ENCODE measurements at places on chromosomes 12 and 14.

- no peak for DNase-seq
These were observed 26.3 kb downstream of the LDHB start for GRCh38 chr12:21631367-21631766.

DNA sequence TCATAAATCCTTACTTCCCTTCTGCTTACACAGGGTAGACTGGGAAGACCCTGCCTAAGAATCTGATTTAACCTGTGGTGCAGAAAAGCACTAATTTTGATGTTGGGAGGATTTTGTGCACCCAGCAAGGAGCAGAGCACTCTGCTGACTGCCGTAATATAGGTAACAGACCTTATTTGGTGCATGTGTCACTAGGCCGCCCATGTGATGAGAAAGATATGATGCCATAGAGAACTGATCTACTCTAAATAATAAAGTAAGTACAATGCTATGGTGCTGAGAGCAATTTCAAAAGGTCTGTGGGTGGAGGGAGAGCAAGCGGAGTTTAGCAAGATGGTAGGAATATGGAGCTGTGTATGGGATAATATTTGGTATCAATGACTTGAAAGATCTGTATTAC, 1663.6 kb upstream of the SEL1L start:
- no peak for DNase-seq

GRCh38 chr12:106141452-106141851, 2.7 kb upstream of the NUAK1 start:
- no peak for DNase-seq

- DNase-seq: peak; percentile 47
These were observed 3.8 kb downstream of the TXNRD1 start for GRCh38 chr12:104219361-104219892.

- no peak for DNase-seq
These were observed 5.4 kb downstream of the VWF start for GRCh38 chr12:6118891-6119568.

DNA sequence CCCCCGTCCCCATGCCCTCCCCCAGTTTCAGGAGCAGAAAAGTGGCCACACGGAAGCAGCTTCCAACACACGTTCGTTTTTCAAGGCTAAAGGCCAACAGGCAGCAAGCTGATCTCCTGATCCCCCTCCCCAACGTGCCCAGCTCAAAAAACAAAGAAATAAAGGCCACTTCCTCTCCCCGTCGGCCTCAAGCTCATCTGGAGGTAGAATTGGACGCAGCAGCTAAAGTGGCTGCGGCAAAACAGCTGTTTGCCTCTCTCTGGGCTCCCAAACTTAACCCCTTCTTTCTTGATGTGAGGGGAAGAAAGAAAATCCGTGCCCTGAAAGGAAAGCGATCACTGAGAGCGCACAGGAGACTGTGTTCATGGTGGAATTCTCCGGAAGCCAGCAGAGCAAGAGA, 66.3 kb downstream of the SCARB1 start:
- DNase-seq: no peak

- DNase-seq: no peak
These were observed 840.1 kb downstream of the TRHDE start for GRCh38 chr12:73112035-73112816.

- DNase-seq: no peak
These were observed 99.4 kb downstream of the ETV6 start for GRCh38 chr12:11748903-11749302.

DNA sequence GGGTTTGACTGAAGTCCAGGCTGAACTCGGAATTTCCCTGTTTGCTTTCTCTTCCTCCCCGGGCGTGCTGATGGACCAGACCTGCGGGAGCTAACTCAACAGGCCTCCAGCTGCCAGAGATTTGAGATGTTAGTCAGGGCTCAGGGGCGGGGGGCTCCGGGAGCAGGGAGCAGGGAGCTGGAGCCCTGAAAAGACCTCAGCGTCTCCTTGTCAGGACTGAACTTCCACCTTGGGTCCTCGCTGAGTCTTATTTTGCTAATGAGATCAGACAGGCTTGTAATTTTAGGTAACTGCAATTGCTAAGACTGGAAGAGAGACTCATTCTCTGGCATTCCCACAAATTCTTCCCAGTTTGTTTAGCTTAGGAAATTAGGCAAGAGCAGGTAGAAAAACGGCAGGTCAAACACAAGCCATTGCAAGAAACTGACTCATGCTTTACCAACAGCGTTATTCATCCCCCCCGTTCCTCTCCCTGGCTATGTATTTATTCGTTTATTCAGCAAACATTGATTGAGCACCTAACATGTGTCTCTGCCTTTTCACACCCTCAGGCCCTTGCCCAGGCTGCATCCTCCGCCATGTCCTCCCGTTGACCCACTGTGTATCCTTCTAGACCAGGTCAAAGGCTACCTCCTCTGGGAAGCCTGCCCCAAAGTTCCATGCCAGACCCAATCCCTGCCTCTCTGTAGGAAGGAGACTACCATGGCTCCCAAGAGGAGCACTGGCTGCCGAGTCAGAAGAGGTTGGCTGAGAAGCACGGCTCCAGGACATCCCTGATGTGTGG, 80.4 kb upstream of the DIO3 start:
- no peak for DNase-seq

DNA sequence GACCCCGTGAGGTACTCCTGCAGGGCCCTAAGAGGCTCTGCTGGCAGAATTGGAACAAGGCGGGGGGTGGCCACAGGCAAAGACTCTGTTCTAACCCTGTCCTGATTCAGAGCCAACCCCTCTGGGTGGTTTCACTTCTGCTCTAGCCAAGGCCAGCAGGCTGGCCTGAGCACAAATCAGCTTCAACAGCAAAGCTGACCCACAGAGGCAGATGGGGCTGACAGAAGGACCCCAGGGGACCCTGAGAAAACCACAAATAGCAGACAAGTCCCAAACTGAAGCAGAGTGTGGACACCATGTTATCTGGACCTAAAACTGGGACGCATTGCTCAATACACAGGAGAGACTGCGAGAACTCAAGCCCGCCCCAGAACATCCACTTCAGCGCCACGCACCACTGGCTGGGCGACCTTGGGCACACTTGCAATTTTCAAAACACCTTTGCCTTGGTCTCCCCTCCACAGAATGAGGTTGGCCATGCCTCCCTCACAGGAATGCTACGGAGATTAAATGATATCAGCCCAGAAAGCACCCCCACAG, 76.4 kb upstream of the DICER1 start:
- no peak for DNase-seq

GRCh38 chr14:24095271-24096068, 1.4 kb downstream of the PCK2 start:
- no peak for DNase-seq

- DNase-seq: no peak
These were observed 287.2 kb downstream of the BCAT1 start for GRCh38 chr12:24661657-24662096.

DNA sequence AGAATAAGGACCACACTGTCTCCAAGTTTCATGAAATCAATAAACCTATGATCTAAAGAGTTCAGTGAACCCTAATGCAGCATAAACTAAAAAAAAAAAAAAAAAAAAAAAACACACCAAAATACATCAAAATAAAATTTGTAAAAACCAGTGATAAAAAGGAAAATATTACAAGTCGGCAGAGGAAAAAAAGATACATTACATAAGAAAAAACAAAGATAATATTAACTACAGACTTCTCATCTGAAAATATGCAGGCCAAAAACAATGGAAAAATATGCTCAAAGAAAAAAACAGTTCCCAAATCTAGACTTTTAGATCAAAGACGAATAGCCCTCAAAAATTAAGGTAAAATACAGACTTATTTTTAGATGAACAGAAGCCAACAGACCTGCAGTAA, 27.6 kb downstream of the MED13L start:
- no peak for DNase-seq

- peak; percentile 64 for DNase-seq
These were observed 11.5 kb upstream of the KRT80 start for GRCh38 chr12:52203079-52203921.

- DNase-seq: no peak
These were observed 82.7 kb downstream of the LGMN start for GRCh38 chr14:92665661-92666110.

- DNase-seq: no peak
These were observed 23.2 kb upstream of the RAP1B start for GRCh38 chr12:68587448-68587873.

DNA sequence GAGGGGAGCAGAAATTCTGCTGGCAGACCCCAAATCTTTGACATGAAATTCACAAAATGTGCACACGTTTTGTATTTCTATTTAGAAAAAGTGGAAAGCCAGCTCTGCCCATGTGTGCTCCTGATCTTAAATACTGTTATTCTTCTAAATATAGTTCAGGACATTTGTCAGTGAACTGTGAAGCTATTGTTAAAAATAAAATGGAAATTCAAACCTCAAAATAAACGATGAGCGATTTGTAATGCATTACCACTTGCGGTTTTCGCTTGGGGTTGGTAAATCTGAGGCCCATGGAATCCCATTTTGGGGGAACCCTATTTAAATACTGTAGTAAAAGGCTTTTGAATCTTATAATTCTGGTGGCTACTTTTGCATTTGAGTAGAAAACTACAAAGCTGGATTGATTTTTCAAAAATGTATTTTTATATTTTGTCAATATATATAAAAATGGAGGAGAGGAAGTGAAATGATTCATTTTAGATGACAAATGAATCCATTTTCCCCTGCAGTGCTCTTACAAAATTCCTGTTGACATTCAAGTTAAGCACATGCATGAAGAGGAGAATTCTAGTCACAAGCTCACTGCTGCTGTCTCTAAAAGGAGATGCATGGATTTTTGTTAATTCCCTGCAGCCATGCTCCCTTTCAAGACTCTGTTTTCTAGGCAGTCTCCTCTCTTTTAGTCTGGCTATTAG, 47.1 kb downstream of the FLRT2 start:
- DNase-seq: no peak

DNA sequence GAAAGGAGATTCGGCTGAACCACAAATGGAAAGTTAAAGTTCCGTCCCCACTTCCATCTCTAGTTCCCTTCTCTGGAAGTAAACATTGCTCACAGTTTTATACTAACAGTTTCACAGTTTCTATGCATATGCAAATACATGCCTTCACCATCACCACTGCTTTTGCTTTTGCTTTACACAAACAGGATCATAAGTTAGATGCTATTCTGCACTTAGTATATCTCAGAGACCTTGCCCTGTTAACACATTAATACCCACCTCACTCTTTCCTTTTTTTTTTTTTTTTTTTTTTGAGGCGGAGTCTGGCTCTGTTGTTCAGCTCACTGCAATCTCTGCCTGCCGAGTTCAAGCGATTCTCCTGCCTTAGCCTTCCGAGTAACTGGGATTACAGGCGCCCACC, 890 bp downstream of the TEP1 start:
- no peak for DNase-seq

GRCh38 chr12:2267703-2268470, 215.1 kb downstream of the CACNA1C start:
- no peak for DNase-seq

DNA sequence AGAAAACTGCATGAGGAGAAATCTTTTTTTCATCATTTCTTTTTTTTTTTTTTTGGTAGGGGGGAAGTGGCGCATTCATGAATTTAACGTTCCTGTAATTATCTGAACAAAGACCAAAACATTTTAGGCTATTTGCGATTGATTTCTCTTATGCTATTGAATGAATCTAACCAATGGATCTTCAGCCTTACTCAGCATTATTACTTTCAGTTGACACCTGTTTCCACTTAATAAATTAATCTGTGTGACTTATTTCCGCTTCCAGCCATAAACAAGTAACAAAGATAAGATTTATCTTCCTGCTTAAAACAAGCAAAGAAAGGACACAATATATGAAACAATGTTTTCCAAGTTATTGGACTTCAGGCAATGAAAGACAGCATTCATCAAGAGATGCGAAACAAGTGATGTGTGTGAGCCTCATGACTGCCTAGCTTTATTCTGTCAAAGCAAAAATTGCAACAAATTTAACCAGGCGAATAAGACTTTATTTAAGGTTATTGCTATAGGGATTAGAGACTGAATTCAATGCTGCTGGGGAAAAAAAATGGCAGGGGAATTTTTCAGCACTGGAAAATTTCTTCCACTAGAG, 1026.9 kb downstream of the LRFN5 start:
- DNase-seq: no peak

GRCh38 chr14:104326848-104327247, 188.5 kb downstream of the KIF26A start:
- no peak for DNase-seq

- no peak for DNase-seq
These were observed 85.8 kb upstream of the BCAT1 start for GRCh38 chr12:25034676-25035075.

- peak; percentile 49 for DNase-seq
These were observed 572 bp upstream of the RASSF8 start for GRCh38 chr12:25957793-25958427.

DNA sequence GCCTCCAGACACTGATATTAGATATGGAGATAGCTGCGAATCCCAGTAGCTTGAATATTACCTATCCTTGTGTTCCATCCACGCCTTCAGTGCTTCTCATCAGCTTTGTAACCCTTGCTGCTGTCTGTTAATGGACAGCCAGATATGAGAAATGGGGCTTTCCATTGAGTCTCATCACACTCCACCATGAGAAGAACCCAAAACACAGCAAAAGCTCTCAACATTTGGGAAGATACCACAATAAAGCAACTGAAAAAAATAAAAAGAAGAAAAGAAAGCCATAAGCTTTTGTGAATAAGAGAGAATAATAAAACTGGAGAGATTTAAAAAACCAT, 225.4 kb downstream of the GALC start:
- DNase-seq: no peak

DNA sequence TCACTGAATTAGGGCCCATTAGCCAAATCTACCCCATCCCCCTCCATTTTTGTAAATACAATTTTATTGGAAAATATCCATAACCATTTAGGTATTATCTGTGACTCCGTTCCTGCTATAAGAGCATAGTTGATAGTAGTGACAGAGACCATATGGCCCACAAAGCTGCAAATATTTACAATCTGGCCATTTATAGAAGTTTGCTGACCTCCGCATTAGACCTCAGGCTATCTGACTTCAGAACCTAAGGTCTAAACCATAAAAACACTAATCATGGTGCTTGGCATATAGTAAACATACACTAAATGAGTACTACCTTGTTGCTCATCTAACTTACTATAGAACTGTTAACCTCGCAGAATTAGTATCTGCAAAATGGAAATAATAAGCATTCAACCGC, 124.8 kb downstream of the NPAS3 start:
- no peak for DNase-seq

DNA sequence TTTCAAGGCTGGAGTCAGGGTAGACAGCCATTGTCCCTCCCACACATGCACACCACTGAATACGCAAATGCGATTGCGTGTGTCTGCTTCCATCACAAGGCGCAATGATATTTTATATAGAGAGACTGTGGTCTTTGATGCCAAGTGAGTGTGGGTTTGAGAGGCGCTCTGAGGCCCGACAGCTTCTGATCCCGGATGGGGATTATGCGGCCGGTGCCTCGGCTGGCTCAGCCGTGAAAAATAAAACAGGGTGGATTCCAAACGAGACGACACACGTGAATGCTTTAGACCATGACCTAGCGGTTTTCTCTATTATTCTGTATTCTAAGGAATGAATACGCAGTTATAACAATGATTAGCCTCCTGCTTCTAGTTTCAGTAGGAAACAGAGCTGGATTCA, 72.5 kb downstream of the TMEM132D start:
- DNase-seq: no peak

GRCh38 chr12:92987846-92988621, 58.9 kb upstream of the EEA1 start:
- DNase-seq: no peak

Measured in skin of body (tissue), 3 donors.